ENCODE measurements at places on chromosomes 11 and 22.

DNA sequence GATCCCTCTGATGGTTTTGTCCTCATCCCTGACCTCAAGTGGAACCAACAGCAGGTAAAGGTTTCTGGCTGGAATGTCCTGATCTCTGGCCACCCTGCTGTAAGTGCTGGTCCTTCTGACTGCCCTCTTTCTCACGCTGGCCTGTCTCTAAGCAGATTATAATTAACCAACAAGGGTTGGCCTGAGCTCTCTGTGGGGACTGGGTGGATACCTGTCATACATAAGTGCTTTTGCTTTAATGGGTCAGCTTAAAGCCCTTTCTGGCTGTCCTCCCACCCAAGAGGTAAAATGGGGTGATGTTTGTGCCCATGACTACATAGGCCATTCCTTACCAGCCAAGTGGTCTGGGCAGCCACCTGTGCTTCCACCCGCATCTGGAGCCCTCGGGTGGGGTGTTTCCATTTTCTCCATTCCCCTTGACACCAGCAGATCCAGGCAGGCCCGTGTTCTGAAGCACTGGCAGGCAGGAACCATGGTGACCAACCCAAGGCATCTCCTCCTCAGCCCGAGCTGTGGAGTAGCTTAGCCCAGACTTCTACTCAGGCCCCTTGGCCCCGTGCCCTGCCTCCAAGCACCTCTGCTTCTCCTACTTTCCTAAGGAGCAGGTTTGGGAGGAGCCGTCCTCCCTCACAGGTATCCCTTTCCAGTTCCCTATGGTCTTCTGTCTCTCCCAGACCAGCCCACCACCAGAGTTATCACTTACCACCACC lies 17.0 kb upstream of the ST3GAL4 start:
- no peak for DNase-seq

DNA sequence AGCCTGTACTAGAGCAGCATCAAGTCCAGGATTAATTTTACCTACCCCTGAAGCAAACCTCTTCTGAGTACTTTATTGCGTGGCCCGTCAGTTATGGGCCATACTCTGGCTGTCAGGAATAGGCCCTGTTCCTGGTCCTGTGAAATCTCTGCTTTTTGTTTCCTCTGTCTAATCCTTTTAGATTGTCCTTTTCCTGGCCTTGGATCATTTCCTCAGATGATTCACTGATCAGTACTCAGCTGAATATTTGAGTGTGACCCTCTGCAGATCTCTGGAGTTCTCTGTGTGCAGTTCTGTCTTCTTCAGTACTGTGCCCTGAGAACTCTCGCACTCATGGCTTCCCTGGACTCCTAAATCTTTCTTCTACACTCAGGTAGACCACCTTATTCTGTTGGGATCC lies 123.5 kb downstream of the UVRAG start:
- no peak for DNase-seq

DNA sequence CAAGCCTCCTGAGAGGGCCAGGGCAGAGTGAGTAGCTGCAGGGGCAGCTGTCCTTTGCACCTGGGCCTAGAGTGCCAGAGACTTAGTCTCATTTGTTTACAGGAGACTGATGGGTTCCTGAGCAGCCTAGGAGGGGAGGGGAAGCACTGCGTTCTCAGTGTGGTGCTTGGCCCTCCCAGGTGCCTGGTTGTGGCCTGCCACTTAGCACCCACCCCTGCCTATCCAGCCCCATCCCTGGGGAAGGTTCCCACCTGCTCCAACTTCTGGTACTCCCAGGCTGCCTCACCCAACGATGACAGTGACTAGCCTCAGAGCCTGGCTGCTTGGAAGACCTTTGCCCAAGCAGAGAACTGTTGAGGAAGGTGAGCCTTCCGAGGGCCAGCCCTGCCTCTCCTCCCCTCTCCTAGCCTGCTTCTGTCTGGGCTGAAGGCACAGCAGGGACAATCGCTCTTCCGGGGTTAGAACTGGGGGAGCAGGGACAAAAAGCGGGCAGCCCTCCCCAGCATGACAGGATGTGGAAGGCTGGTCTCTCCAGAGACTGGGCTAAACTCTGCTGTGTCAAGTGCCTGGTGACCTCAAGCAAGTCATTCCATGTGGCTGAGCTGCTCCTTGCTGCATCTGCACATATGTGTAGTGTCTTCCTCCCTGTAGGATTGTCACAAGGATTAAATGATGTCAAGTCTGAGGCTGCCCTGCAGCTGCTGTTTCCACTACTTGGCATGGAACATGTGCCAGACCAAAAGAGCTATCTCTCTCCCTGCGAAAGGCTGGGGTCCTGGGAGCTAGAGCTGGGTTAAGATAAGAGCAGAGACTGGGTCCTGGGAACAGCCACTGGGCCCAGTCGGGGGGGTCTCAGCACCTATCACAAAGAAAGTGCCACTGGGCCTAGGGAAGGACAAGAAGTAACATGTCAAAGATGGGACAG lies 9.9 kb downstream of the KCNQ1OT1 start:
- DNase-seq = no peak

- no peak for DNase-seq
These were observed 351.1 kb downstream of the CADM1 start for GRCh38 chr11:115153135-115153534.

DNA sequence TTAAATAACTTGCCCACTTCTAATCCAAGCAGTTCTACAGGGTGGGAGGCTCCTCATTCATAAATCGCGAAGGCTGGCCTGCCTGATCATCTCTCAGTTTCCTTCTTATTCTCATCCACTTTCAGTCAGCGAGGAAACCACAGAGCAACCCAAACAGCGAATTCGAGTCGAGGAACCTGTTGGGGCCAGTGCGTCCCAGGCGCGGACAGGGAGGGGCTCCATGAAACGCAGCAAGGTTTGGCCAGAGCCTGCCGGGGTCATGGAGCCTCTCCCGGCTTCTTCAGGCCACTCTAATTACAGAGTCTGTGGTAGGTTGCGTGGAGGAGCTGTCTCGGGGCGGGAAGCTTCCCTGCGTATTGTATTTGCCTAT lies 741 bp upstream of the NAV2 start:
- peak; percentile 29 for DNase-seq

- DNase-seq = peak; percentile 74
These were observed 548.0 kb downstream of the ETS1 start for GRCh38 chr11:128039140-128040021.

DNA sequence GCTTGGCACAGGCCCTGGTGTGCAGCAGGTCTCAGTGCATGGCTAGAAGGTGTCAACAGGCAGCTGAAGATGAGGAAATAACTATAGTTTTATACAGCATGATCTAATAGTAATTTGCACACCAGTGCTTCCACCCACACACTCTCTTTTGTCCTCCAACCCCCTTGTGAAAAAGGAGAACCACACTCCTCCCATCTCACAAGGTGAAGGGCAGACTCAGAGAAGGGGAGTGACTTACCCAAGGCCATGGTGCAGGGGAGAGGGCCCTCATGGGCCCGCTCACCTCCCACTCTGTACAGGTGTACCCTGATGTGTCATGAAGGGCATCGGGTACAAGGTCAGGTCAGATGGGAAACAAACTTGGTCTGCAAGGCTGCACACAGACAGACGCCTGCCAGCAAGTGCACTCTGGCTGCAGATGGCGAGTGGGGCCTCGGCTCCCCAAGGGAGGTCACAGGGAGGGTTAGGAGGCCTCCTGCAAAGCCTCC lies 53.4 kb downstream of the DGCR2 start:
- DNase-seq = peak; percentile 29

DNA sequence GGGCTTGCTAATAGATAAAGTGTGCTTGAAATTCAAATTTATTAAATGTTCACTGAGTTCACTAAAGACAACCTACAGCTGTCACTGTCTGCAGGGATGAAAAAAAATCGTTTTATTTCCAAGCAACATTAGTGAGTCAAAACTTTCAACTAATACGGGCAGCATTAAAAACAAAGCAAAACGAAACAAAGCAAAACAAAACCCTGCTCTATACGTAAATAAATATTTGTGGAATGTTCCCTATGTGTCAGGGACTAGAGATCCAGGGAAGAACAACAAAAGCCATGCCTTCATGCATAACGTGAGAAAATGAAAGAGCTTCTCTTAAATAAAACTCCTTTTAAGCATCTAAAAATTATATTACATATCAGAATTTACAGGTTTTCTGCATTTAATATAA lies 553 bp downstream of the NAALAD2 start:
- DNase-seq = no peak

GRCh38 chr11:2399488-2400068 lies 972 bp upstream of the TSSC4 start:
- no peak for DNase-seq

DNA sequence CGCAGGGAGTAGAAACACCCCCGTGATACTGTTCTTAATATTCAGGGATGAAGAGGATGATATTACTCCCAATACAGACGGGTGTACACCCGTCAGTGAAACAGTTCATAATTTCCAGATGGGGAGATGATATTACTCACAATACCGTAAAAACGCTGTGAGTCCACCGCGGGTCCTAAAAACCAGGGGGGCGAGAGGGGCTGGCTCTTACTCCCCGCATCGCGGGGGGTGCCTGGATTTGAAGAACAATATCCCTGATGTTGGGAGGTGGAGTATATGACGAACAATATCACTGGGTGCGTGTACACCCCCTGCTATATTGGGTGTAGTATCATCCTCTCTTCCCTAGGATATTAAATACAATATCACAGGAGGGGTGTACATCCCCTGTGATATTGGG lies 20.5 kb upstream of the APOL5 start:
- DNase-seq = no peak

- DNase-seq = no peak
These were observed 1.1 kb upstream of the CECR2 start for GRCh38 chr22:17368144-17368543.

DNA sequence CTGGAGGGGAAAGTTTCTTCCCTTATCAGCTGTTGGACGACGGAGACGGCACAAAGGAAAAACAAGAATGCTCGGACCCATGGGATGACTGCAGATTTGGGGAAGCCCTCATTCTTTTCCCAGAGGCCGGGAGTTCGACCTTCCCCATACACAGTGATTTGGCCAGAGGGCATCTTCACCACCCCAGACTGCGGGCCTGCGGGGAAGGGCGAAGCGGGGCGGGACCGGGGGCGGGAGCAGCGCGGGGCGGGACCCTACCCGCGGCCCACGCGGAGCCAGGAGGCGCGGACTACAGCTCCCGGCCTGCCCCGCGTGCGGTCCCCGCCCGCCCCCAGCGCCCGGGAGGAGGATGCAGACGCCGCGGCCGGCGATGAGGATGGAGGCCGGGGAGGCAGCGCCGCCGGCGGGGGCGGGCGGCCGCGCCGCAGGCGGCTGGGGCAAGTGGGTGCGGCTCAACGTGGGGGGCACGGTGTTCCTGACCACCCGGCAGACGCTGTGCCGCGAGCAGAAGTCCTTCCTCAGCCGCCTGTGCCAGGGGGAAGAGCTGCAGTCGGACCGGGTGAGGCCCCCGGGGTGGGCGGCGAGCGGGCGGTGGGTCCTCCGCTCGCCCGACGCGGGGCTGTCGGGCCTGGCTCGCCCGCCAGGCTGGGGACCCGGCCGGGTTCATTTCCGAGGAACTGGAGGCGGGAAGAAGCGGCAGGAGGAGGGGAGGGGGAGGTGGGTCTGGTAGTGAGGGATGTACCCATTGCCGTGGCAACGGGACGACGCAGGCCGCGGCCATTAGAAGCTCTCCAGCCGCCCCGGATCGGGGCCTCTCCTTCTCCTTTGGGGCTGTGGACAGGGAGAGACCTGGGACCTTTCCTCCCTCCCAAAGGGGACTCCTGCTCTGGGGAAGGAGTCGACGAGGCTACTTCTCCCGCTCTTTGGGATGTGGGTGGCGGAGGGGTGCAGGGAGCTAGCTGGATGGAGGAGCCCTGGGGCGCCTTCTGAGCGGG lies at the start of gene KCTD17:
KCTD17 (plus strand) TSS at position 352 of the 995 bp plus-strand sequence; CDS start at position 371, 19 bp downstream.
- peak; percentile 94 for DNase-seq

- peak; percentile 36 for DNase-seq
These were observed 40.5 kb downstream of the TPCN2 start for GRCh38 chr11:69089258-69089657.

GRCh38 chr11:72411623-72412419 lies 22.5 kb downstream of the CLPB start:
- DNase-seq = peak; percentile 87

GRCh38 chr11:43786016-43786415 lies 94.6 kb upstream of the ALKBH3 start:
- DNase-seq = no peak

DNA sequence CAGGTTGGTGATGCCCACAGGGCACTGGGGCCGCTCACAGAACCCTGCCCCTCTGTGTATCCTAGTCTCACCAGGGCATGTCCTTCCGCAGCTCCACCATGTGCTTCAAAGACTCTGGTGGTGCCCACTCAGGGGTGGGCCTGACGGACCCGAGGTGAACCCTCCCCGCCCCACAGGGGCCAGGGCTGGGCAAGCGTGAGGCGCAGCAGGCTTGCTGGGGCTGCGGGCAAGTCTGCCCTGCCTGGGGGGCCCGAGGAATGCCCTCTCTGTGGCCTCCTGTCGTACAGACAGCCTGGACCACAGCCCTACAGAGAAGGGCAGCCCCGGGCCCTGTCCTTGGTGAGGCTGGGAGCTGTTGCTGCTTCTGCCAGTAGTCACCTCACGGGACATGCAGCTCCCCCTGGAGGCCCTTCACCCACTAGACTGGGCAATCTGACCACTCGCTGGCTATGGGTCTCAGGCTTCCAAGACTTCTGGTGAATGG lies 40.2 kb downstream of the TBX1 start:
- DNase-seq = peak; percentile 20

DNA sequence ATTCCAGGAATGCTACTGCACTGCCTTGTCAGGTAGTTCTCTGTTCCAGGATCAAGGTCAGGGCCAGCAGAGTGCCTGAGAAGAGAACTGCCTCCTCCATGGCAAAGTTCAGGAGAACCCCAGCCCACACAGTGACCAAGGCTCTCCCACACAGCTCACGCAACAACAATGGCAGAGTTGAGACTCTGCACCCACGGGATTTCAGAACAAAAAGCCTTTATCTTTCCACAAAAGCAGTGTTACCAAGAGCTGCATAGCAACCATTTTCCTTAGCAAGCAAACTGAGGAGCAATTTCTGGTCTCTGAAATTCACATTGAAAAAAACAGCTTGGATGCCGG lies 11.1 kb downstream of the PLAAT3 start:
- peak; percentile 73 for DNase-seq

DNA sequence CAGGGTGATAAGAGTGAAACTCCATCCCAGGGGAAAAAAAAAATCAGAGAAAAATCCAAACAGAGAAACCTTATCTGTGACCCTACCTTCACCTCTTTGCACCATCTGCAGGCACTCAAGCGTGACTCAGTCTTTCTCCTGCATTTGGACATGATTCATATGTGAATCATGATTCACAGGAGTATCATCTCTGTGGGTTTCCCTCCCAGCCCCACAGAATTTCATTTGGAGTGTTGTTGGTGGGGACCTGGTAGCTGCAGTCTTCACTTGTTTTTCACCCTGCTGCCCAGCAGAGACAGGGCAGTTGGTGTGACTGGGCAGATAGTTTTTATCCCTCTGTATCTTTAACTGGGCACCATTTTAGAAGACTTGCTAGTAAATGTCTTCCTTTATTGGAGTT lies 75.7 kb downstream of the DEPDC5 start:
- DNase-seq = peak; percentile 44

- peak; percentile 77 for DNase-seq
These were observed 52.1 kb upstream of the EIF3M start for GRCh38 chr11:32531528-32531927.

All from suppressor macrophage treated with lipopolysaccharide for 1 hour (primary cell).